Esophagus muscularis mucosa (tissue), 4 donors: ENCODE measurements at places on chromosomes 13 and 19. TPM values are rescaled to one million over a fixed set of nuclear protein-coding genes. Genes with fewer than 3 reads are reported as not detected.

DNA sequence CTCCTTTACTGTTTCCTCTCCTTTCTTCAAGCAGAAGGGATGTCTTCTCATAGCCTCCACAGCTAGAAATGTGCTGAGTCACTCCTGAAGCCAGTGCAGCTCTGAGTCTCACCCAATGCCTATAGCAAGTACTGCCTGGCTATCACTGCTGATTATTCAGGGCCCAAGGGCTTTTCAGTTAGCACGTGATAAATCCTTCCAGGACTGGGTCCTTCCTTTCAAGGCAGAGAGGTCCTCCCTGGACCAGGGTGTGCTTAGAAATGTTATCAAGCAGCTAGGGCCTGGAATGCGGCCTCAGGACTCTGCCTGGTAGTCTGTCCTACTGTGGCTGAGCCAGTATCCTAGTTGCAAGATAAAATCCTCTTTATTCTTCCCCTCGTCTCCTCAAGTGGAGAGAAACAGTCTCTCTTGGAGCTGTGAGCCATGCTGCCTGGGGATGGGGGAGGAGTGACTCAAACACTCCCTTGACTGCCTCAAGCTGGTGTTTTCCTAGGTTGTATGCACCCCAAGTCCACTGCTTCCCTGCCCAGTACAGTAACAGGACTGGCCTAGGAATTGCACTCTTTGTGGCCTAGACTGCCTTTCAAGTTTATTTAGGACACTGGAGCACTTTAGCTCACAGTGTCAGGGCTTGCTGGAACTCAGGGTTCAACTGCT, 198.7 kb upstream of the SERP2 start:
- H3K4me1 ChIP-seq: peaks cover 10% of the 10 kb centered on the region
- peak overlapping the region; percentile 21 for H3K27ac ChIP-seq
- H3K4me3 ChIP-seq: no peak overlapping the region
- peak; percentile 88 for DNase-seq

GRCh38 chr13:97028441-97029299, 34.4 kb upstream of the OXGR1 start:
- H3K27me3 ChIP-seq: no peaks in the 10 kb centered on the region
- no peaks in the 10 kb centered on the region for H3K36me3 ChIP-seq
- peaks cover 6% of the 10 kb centered on the region for H3K4me1 ChIP-seq
- H3K27ac ChIP-seq: no peak overlapping the region

DNA sequence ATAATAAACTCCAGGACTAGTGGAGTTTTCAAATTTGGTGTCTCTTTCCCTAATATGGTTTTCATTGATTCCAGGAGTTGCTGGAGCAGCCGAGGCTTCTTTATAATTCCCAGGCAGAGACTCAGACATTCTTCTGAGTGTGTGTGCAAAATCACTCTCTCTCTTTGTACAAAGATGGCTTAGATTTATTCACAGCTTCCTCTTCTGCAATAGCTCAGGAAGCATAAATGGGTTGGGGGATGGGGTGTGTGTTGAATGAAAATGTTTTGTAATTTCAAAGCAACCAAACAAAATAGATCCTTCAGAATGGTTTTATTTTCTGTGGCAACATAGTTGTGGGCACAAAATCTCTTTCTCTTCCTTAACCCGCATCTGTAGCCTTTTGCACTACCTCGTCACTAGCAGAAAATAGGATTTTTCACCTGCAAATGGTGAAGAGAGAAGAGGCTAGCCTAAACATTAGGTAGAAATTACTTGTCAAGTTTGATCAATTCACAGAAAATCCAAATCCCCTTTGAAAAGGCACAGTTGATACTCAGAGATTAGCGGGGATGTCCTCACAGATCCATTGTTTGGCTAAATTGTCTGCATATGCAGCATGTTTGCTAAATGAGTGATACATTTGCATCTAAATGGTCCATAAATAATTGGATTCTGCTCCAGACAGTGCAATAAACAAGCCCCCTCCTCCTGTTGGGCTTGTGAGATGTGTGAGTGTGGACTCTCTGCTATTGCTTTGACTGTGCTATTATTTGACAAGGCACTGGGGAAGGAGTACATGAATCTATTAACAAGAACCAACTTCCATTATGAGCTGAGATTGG, 66.7 kb downstream of the CBY2 start:
- H3K27ac ChIP-seq: no peak overlapping the region
- H3K27me3 ChIP-seq: no peaks in the 10 kb centered on the region
- no peak overlapping the region for H3K4me3 ChIP-seq

Gene CYP4F8
- not detected for total RNA-seq

Gene RGL3
- 7.9 TPM for total RNA-seq

- peaks cover 85% of the 10 kb centered on the region for H3K4me1 ChIP-seq
- H3K4me3 ChIP-seq: no peak overlapping the region
- H3K36me3 ChIP-seq: peaks cover 3% of the 10 kb centered on the region
- DNase-seq: no peak
These were observed 50.0 kb downstream of the LATS2 start for GRCh38 chr13:21011378-21011777.

- no peak overlapping the region for H3K4me3 ChIP-seq
- DNase-seq: no peak
These were observed 12.3 kb downstream of the COL4A2 start for GRCh38 chr13:110319397-110319773.

DNA sequence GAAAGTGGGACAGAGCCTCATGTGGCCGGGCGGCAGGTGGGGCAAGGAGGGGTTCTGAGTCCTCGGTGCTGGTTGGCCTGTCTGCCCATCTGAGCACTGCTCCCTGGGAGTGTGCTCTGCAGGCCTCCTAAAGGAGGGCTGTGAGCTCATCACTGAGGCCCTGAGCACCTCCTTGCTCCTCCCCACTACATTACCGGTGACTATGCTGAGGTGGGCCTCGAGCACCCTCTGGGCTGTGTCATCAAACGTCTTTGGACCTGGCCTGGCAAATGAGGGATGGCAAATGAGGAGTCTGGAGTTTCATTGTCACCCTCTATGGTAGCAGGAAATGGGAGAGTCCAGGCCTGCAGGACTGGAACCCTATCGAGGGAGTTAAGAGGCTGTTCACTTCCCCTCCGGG, 38.8 kb upstream of the ZNF429 start:
- H3K4me3 ChIP-seq: no peak overlapping the region
- H3K36me3 ChIP-seq: no peaks in the 10 kb centered on the region

DNA sequence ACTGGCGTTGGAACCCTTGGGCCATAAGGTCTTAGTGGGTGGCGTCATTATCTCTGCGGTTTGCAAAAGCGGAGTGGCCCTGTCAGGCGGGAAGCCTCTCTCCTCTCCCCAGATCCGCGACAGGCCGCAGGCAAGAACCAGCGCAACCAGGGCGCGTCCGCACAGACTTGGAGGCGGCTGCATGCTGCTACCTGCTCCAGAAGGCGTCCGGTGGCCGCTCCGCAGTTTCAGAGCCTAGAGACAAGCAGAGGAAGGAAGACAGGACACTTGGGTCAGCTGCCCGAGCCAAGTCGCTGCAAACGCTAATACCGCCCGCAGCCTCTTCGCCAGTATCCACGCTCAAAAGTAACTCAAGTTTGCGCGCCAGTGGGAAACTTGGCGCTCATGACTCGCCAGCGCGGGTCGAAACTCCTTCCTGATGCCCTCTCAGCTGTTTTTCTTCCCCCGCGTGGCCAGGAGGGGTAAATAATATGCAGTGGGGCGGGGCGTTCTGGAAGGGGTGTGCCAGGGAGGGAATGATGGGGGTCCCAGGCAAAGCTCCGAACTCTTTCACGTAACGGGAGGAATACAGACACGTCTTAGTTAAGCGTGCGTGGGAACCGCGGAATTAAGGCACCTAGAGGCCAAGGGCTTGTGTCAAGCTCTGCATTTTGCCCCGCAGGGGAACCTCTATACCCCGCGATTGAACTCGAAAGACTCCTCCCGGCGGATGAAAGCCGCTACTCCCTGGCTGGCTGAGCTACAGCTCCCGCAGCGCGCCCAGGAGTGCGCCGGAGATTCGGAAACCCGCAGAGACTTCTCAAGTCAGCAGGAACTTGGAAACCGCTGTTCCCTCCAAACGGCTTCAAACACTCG, at the start of gene EDNRB:
EDNRB (minus strand) TSS at position 441 of the 855 bp plus-strand sequence; CDS start at position 183, 258 bp downstream.
- H3K36me3 ChIP-seq: no peaks in the 10 kb centered on the region
- peaks cover 6% of the 10 kb centered on the region for H3K27me3 ChIP-seq
- DNase-seq: no peak
- H3K4me1 ChIP-seq: peaks cover 25% of the 10 kb centered on the region

DNA sequence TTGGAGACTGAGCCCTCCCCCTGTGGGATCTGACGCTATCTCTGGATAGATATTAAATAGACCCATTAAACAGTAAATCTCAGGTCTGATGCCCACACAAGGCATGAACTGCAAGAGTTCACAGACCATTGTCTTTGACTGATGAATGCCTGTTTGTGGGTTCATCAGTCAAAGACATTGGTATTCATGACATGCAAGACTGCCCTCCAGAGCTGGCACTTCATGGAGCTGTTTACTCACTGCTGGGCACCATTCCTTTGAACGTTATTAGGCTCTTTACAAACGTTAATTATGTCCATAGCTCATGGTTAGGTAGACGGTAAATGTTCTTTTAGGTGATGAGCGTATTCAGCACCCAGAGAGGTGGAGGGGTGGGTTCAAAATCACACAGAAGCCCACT, 111.8 kb upstream of the PABPC3 start:
- no peaks in the 10 kb centered on the region for H3K27me3 ChIP-seq
- DNase-seq: no peak

- no peak overlapping the region for H3K4me3 ChIP-seq
- peak overlapping the region; percentile 37 for H3K27ac ChIP-seq
- no peaks in the 10 kb centered on the region for H3K27me3 ChIP-seq
- H3K4me1 ChIP-seq: peaks cover 45% of the 10 kb centered on the region
- DNase-seq: no peak
- peaks cover 24% of the 10 kb centered on the region for H3K36me3 ChIP-seq
These were observed 76.0 kb downstream of the RASA3 start for GRCh38 chr13:114056205-114057013.

Gene FUT1
- total RNA-seq: 2.0 TPM

Gene KLK14
- not detected for total RNA-seq

DNA sequence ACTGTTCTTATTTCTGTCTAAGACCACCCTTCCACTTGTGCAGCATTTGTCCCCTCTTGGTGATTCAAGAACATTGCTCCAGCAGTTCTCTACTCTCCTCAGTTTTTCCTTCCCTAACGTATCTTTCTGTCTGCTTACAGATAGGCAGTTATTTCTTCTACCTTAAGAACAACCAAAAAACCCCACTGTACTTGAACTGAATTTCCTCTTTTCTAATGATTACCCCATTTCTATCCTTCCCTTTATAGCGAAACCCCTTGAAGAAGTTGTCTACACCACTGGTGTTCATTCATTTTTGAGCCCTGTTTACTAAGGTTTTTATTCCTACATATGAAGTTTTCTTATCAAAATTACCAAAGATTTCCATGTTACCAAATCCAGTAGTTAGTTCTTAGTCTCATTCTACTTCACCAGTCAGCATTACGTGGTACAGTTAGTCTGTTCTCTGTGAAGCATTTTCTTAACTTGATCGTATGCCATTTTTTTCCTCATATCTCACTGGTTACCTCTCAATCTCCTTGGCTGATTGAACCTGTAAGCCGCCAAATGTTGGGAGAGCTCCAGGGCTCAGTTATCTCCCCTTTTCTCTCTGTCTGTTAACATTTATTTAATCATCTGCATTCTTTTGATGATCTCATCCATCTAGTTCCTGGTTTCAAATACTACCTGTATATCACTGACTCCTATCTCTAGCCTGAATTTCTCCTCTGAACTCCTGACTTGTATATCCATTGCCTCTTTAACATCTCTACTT, 9.0 kb downstream of the LSM14A start:
- H3K27ac ChIP-seq: no peak overlapping the region
- no peak for DNase-seq
- H3K4me1 ChIP-seq: peaks cover 98% of the 10 kb centered on the region
- no peaks in the 10 kb centered on the region for H3K27me3 ChIP-seq

DNA sequence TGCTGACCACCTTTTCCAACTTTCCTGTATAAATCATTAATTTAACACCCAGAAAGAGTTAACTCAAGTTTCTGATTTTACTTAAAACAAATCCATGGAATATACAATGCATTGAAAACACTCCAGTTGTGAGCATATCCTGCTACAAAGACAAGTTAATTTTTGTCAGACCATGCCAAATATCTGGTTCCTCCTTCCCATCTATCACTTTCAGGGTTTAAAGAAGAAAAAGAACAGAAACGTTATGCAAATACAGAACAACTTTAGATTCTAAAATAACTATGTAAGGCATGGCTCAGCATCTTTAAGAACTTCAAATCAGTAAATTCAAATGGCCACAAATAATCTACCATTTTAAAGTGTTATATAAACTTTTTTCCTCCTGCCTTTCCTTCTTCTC, 14.9 kb downstream of the MRPS31 start:
- no peak overlapping the region for H3K4me3 ChIP-seq
- peaks cover 56% of the 10 kb centered on the region for H3K36me3 ChIP-seq

Gene PLIN4
- 79.3 TPM for total RNA-seq

GRCh38 chr13:105979131-105980011, 556.1 kb downstream of the EFNB2 start:
- H3K27me3 ChIP-seq: no peaks in the 10 kb centered on the region
- H3K27ac ChIP-seq: no peak overlapping the region
- no peak overlapping the region for H3K4me3 ChIP-seq
- peak; percentile 66 for DNase-seq
- no peaks in the 10 kb centered on the region for H3K36me3 ChIP-seq

Gene PRSS57
- not detected for total RNA-seq

GRCh38 chr13:93922063-93922855, 557.2 kb downstream of the DCT start:
- no peaks in the 10 kb centered on the region for H3K36me3 ChIP-seq
- H3K27ac ChIP-seq: no peak overlapping the region
- H3K4me1 ChIP-seq: no peaks in the 10 kb centered on the region
- H3K4me3 ChIP-seq: no peak overlapping the region
- no peak for DNase-seq
- H3K27me3 ChIP-seq: no peaks in the 10 kb centered on the region

GRCh38 chr19:41000310-41000737, 9.2 kb downstream of the CYP2B6 start:
- H3K4me3 ChIP-seq: no peak overlapping the region
- H3K27ac ChIP-seq: no peak overlapping the region
- H3K27me3 ChIP-seq: no peaks in the 10 kb centered on the region
- no peaks in the 10 kb centered on the region for H3K36me3 ChIP-seq

- H3K36me3 ChIP-seq: no peaks in the 10 kb centered on the region
- peaks cover 1% of the 10 kb centered on the region for H3K27me3 ChIP-seq
- H3K27ac ChIP-seq: no peak overlapping the region
- no peak overlapping the region for H3K4me3 ChIP-seq
- H3K4me1 ChIP-seq: peaks cover 8% of the 10 kb centered on the region
- DNase-seq: no peak
These were observed 7.8 kb upstream of the TINCR start for GRCh38 chr19:5575590-5575989.

Gene POLD1
- total RNA-seq: 12.0 TPM

DNA sequence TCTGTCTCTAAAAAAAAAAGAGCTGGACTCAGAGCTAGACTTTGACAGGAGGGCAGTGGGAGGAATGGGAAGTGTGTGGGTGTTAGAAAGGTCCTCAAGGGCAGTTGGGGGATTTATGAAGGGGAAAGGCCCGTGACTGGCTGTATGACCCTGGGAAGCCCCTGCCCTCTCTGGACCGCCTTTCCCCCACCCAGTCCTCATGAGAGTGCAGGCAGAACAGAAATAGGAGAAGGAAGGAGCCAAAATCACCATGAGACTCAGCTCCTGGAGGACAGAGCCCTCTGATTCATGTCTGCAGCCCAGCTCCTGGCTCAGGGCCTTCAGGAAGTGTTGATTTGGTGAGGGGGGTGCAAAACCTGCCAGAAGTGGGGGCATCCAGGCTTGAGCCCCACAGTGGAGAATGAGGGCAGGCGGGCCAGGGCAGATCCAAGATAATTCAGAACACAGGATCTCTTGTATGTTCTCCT, 8.7 kb upstream of the SMG9 start:
- H3K27ac ChIP-seq: no peak overlapping the region
- no peak overlapping the region for H3K4me3 ChIP-seq
- DNase-seq: no peak
- no peaks in the 10 kb centered on the region for H3K36me3 ChIP-seq

- peak overlapping the region; percentile 98 for H3K27ac ChIP-seq
- peak overlapping the region; percentile 12 for H3K4me3 ChIP-seq
- H3K27me3 ChIP-seq: no peaks in the 10 kb centered on the region
- no peaks in the 10 kb centered on the region for H3K36me3 ChIP-seq
- DNase-seq: no peak
These were observed 12.9 kb downstream of the COL4A2 start for GRCh38 chr13:110319774-110320509.
